Stimulated activated CD4-positive, alpha-beta T cell treated with anti-CD3 and anti-CD28 coated beads, Interleukin-2, amount 100 ng/mL, for 4 hours (primary cell): ENCODE measurements at places on chromosomes 2 and 18.

GRCh38 chr18:63120620-63121019 is 198.9 kb downstream of the BCL2 start:
- DNase-seq = no peak

GRCh38 chr18:22987547-22988189 is 54.5 kb downstream of the RBBP8 start:
- DNase-seq = no peak

DNA sequence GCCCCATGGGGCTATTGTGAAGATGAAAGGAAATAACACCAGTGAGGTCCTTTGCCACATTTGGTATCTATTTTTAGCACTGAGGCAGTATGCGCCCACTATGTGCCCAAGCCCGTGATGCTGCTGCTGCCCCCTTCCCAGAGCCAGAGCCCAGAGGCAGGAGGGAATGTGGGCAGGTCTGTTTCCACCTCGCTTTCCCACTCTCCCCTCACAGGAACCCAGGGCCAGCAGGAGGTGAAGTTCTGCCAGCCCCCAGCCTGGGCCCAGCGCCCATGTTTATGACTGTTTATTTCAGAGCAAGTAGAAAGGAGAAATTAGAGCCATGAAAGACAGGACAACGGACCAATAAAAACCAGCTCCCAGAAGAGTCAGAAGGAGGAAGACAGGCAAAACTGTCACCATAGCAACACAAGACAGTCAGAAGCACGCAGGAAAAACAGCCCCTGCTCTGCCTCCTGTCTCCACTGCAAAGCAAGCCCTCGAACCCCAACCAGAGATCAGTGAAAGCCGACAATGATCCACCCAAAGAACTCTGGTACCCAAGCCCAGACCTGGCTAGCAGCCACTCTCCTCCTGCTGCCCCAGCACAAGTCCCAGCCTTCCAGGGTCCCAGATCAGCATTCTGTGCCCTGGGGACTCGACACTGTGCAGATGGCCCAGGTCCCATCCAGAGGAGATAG is 1.4 kb downstream of the CYRIA start:
- no peak for DNase-seq

- no peak for DNase-seq
These were observed 30.7 kb downstream of the DGKD start for GRCh38 chr2:233384811-233385488.

DNA sequence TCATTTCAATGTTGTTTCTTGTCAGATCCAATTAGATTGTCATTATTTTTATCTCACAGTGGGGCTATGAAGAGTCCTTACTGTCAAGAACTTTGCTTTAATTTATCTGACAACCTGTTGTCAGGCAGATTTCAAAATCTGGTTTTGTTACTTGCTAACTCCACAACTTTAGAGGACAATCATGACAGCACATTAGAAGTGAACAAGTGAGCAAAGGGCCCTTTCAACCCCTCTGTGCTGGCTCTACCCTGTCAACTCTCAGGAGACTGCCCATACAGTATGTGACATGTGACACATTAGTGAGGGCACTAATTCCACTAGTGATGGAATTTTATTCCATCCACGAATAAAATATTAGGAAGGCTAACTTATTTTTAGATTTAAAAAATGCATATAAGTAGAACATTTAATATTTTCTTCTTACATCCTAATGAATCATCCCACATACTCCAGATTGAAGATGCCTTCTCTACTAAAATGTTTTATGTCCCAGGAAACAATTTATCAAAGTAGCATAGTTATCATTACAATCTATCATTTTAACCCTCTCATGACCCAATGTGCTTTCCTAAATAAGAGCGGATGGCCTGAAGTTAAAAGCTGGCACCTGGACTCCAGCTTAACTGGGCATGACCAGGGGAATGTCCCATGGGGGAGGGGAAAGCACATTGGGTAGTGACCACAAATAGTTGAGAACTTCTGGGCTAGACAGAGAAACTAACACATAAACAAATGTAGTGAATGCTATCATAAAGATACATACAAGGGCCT is 97.6 kb upstream of the PPP1CB start:
- no peak for DNase-seq

GRCh38 chr2:27255187-27255586 is 7.7 kb downstream of the SLC30A3 start:
- DNase-seq = no peak

- DNase-seq = no peak
These were observed 86.9 kb downstream of the CRACDL start for GRCh38 chr2:98849113-98849512.

DNA sequence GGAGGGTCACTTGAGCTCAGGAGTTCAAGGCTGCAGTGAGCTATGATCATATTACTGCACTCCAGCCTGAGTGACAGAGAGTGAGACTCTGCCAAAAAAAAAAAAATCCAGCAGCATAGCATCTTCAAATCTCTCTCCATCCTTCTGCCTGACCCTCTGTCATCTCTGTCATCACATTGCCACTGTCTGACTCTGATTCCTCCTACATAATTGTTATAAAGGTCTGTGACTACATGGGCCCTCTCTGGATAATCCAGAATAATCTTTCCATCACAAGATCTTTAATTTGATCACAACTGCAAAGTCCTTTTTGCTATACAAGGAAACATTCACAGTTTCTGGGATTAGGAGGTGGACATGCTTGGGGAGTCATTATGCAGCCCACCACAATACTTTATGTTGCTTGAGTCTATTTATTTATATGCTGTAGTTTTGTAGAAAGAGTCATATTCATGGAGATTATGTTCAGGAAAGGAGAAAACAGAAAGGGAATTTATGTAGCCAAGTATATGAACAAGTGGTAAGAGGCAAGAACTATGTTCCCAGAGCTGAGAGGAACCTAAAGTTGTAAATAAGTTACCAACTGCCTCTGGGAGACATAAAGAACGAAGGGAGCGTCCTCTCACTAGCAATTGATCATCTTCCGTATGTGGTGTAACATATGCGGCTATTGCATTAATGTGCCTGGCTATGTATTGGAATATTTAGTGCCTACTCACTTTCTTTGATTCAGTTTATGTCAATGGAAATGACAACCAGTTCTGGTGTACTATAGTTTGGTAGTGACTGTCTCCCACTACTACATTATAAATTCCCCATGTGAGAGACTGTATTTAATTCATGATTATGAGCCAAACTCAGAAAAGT is 21.5 kb downstream of the RND3 start:
- DNase-seq = no peak

DNA sequence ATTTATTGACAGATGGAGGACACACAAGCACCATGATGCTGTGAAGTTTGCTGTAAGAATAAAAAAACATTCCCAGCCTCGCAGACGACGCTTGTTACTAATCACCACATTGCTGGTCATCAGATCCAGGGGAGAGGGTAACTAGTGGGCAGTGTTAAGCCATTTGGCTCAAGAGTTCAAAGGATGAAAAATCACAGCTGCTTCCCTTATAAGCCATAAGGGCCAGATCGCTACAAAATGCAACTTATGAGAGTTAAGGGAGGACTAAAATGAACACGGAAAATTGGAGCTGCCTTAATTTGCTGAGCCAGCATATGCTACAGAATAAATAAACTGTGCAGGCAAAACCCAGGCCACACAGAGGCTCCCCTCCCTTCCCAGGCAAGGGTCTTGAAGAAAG is 522.6 kb downstream of the TDRD15 start:
- DNase-seq = no peak

DNA sequence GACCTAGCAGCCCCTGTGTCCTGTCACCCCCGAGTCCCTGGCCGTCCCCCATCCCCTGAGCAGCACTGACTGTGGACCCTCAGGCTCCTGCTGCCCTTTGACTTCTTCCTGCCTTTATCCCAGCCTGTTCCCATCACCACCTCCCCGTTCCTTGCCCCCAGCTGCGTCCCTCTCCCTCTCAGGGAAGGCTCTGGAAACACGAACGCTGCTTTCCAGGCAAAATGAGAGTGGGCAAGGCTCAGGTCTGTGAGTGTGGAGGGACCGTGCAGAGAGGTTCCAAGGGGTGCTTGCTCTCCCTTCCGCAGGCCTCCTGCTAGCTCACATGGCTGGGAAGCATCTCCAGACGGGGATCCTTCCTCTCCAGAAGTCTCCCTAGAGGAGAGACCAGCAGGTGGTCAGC is 501.8 kb upstream of the SALL3 start:
- DNase-seq = no peak

GRCh38 chr2:146295080-146295670 is 1549.7 kb upstream of the ACVR2A start:
- DNase-seq = no peak

GRCh38 chr2:207166039-207166348 is 246 bp upstream of the KLF7 start:
- peak; percentile 96 for DNase-seq

GRCh38 chr2:198098918-198099317 is 294.5 kb downstream of the PLCL1 start:
- DNase-seq = no peak

GRCh38 chr2:212618636-212619035 is 80.0 kb upstream of the ERBB4 start:
- DNase-seq = no peak

GRCh38 chr2:157052685-157053224 is 204.8 kb upstream of the GALNT5 start:
- DNase-seq = no peak
